Bronchial smooth muscle cell (primary cell): ENCODE measurements at places on chromosomes 2 and 18. TPM values are rescaled to one million over a fixed set of nuclear protein-coding genes. Genes with fewer than 3 reads are reported as not detected.

The G6PC2 gene
- not detected in 2 replicates for total RNA-seq

The BCL11A gene
- under 0.01 and 0.17 TPM in 2 replicates for total RNA-seq

The RNASEH1 gene
- 24.6 and 37.0 TPM in 2 replicates for total RNA-seq

The NEDD4L gene
- 0.95 and 14.6 TPM in 2 replicates for total RNA-seq

The TRABD2A gene
- total RNA-seq, result 3.5 and 6.8 TPM in 2 replicates

The CD8B gene
- total RNA-seq, result not detected in 2 replicates

The FTCDNL1 gene
- 1.1 and 1.2 TPM in 2 replicates for total RNA-seq

The RBM43 gene
- 7.7 and 11.0 TPM in 2 replicates for total RNA-seq

The GRHL1 gene
- total RNA-seq, result 0.16 and 0.52 TPM in 2 replicates

The SPATS2L gene
- 47.3 and 63.5 TPM in 2 replicates for total RNA-seq

The IKZF2 gene
- 4.0 and 8.8 TPM in 2 replicates for total RNA-seq

The CCBE1 gene
- 14.2 and 24.9 TPM in 2 replicates for total RNA-seq

The SCN3A gene
- 0.17 and 0.47 TPM in 2 replicates for total RNA-seq

The STON1 gene
- total RNA-seq, result 6.7 and 12.8 TPM in 2 replicates

The TRAPPC12 gene
- total RNA-seq, result 70.6 and 74.4 TPM in 2 replicates

The ANKRD53 gene
- 0.95 and 1.7 TPM in 2 replicates for total RNA-seq

The TUBA4B gene
- total RNA-seq, result under 0.01 TPM in 1 of 2 replicates, not detected in the other

The FOXD4L1 gene
- under 0.01 TPM in 1 of 2 replicates, not detected in the other for total RNA-seq

The MAP3K19 gene
- not detected in 2 replicates for total RNA-seq

The KCNJ13 gene
- total RNA-seq, result not detected in 2 replicates

The CHST9 gene
- not detected in 2 replicates for total RNA-seq

The CNTNAP5 gene
- total RNA-seq, result not detected in 2 replicates

The DTNA gene
- 12.6 and 19.1 TPM in 2 replicates for total RNA-seq

The TNFRSF11A gene
- 0.09 and 0.16 TPM in 2 replicates for total RNA-seq

The TBR1 gene
- not detected in 2 replicates for total RNA-seq
